ENCODE measurements at places on chromosomes 6 and 20.

- DNase-seq, result no peak
These were observed 1.8 kb upstream of the WRNIP1 start for GRCh38 chr6:2763345-2763841.

DNA sequence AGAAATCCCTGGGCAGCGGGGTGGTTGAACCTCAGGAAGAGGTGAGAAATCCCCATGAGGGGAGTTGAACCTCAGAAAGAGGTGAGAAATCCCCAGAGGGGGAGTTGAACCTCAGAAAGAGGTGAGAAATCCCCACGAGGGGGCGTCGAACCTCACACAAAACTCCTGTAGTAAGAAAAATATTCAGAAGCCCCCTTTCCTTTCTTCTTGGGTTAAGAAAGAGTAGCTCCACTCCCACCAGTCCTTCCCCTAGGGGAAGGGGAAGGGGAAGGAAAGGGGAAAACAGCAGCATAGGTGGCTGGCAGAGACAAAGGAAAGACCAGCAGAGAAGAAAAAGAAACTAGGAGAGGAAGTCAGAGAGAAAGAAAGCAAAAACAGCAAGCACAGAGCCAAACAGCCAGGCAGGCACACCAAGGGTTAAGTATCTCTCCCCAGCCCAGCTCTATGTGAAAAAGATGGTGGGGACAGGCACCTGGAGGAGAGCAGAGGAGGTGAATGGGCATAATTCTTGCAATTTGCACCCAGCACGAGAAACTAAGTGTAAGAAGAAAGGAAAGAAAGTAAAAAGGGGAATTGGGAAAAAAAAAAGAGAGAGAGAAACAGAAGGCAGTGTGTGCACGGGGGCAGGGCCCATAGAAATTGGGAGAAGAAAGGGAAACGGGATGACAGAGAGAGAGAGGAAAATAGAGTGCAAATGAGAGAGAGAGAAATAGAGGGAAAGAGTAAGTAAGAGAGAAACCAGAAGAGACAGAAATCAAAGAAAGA lies 88.2 kb downstream of the PLG start:
- DNase-seq, result no peak

- DNase-seq, result no peak
These were observed 71.5 kb downstream of the HFE start for GRCh38 chr6:26158581-26159356.

DNA sequence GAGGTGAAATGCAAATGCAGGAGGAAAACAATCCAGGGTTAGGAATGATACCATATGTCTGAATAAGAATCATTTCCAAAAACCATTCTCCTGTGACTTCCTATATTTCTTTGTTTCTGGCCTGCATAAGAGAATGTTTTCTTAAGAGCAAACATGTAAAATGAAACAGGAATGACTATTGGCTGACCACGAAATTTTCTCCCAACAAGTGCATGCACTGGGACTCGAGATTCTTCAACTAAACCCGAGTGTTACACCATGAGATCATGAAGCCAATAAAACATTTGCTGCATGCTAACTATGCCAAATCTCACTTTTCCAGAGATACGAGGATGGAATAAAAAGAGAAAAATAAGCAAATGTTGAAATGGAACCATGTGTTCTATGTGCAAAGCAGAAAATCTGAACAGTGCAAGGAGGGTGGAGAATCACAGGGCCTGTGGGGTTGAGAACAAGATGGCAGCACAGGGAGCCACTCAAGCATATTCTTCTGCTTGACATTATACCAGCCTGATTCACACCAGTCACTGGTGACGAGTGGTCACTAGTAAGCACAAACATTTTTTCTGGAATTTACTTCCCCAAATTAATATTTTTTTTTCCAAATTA lies 212.2 kb upstream of the FOXA2 start:
- no peak for DNase-seq

- DNase-seq, result no peak
These were observed 233.5 kb upstream of the QKI start for GRCh38 chr6:163180874-163181541.

DNA sequence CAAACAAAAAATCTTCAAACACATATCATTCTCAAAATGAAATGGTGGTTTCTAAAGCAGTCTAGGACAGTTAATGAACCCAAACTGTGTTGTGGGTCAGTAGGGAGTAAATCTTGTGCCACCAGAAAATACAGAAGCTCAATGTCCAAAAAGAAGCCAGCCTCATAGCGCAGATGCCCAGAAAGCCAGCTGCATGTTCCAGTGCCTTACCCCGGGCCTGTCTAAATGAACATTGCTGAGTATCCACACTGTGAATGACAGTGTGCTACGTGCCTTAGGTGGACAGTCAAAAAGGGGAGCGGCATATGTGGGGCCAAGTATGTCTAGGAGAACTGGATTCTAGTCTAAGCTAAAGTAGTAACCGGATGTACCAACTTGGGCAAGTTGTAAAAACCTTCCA lies 10.9 kb downstream of the FYN start:
- DNase-seq, result no peak

DNA sequence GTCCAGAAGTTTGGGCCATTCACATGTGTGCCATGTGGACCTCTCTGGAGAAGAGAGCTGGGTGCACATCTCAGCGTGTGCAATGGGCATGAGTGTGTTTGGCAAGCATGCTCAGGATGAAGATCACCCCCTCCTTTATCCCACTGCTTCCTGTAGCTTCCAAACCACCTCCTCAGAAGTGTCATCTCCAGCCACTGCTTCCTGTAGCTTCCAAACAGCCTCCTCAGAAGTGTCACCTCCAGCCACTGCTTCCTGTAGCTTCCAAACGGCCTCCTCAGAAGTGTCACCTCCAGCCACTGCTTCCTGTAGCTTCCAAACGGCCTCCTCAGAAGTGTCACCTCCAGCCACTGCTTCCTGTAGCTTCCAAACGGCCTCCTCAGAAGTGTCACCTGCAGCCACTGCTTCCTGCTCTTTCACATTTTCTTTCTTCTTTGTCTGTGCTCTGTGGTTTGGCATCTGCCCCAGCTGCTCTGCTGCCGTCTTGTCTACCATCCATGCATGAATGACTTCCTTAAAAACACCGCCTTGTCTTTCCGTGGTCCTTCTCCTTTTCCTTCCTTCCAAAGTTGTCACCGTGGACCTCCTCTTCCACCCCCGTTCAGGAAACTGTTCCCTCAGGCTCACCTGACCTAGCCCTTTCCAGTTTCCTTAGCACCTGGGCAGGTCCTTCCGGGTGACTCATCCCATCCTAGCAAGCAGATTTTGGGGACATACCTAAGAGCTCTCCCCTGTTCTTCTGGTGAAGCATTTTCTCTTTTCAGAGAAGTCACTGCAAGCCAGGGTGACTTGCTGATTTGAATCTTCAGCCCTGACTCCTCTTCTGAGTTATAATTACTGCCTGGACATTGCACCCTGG lies 43.5 kb upstream of the TIAM2 start:
- DNase-seq, result no peak

DNA sequence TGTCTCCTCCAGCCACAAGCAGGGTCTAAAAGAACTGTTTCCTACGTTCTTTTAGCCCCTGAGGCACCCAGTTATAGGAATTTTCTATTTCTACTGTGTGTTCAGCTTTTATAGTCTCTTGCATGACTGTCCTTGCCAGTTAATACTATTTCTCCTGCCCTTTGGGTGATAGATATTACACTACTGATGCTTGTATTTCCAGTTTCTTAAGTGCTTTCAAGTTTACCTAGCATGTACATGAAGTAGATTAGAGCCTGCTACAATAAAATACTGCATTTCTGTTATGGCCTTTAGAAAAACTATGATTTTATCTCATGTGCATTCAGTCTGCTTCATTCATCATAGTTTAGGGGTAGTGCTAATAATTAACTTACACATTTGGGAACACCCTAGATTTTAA lies 89.6 kb downstream of the FOXO3 start:
- no peak for DNase-seq
